ENCODE measurements at places on chromosomes 7 and 10.

- DNase-seq = no peak
Measured at GRCh38 chr10:86294346-86295265, 72.0 kb downstream of the GRID1 start.

- no peak for DNase-seq
Measured at GRCh38 chr10:31063841-31064240, 32.2 kb upstream of the ZNF438 start.

DNA sequence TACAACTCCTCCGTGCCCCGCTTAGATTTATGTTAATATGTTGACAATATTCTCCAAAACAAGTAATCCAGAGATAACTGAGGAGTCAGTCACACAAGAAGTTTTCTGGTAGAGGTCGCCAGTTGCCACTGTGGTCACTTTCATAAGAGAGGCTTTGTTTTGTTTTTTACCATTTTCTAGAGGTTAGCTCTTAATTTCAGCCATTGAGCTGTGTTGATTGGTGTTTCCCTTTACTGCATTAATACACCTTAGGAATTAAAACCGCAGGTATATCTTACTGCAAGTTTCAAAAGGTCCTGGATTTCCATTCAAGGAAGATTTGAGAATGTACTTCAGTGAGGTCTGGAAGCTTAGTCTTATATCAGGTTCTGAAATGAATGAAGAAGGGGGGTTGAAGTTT lies 3.5 kb downstream of the BMI1 start:
- no peak for DNase-seq

GRCh38 chr7:128361411-128362379 lies at the start of gene PRRT4:
PRRT4 (minus strand) TSS chr7:128361690.
- no peak for DNase-seq

- no peak for DNase-seq
Measured at GRCh38 chr7:94012746-94013145, 8.6 kb upstream of the BET1 start.

DNA sequence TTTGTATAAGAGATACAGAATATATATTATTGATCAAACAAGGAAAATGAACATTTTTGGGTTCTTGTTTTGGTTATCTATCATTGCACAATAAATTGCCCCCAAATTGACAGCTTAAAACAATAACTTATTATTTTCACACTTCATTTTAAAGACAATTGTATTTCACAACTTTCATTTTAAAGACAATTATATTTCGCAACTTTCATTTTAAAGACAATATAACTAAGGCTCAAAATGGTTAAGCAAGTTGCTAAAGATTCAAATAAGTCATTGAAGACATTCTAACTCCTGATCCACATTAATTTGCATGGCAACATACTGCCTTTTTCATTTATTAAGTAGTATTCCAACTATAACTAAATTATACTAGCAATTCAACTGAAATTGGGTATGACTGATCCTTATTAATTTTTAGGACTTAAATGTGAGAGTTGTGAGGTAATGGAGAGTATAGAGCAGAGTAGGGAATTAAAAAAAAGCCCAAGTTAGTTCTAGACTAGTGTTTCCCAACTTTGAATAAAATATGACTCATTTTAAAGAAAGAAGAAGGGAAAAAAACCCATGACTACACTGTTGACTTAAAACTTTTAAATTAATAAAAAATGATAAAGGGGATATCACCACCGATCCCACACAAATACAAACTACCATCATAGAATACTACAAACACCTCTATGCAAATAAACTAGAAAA lies 9.9 kb upstream of the STEAP2 start:
- no peak for DNase-seq

DNA sequence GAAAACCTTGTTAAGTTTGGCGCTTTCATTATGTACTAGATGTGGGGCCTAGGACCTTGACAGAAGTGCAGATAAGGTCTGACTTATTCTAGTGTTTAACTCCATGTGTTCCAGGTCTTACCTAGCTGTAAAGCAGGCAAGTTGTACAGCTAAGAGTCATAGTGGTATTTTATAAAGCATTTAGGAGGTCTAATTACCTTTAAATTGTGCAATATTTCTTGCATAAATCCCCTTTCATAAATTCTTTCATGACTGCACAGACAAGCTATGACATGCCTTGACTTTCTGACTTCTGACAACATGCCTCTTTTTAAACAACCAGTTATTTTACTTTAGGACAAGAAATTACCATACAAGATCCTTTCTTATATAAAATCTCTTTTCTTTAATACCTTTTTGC lies 151.6 kb upstream of the VSTM2A start:
- no peak for DNase-seq

GRCh38 chr10:69715156-69715898 lies 85.3 kb downstream of the FAM241B start:
- DNase-seq = no peak

- no peak for DNase-seq
Measured at GRCh38 chr7:26964156-26964808, 99.9 kb upstream of the SKAP2 start.

DNA sequence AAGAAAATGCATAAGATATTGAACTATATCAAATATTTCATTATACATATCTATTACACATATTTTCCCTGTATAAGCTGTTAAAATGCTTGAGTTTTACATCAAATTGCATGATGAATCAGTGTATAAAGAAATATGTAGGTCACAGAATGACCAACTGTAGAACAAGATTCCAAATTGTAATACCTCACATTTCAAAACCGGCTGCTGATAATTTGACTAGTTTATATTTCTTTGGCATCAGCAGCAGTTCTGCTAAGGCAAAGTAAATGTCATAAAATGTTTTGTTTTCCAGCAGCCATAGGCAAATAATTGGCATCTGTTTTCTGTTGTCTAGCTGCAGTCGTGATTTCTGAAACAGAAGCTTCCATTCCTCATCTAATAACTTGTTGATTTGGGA lies 633.9 kb downstream of the ARL4A start:
- no peak for DNase-seq

DNA sequence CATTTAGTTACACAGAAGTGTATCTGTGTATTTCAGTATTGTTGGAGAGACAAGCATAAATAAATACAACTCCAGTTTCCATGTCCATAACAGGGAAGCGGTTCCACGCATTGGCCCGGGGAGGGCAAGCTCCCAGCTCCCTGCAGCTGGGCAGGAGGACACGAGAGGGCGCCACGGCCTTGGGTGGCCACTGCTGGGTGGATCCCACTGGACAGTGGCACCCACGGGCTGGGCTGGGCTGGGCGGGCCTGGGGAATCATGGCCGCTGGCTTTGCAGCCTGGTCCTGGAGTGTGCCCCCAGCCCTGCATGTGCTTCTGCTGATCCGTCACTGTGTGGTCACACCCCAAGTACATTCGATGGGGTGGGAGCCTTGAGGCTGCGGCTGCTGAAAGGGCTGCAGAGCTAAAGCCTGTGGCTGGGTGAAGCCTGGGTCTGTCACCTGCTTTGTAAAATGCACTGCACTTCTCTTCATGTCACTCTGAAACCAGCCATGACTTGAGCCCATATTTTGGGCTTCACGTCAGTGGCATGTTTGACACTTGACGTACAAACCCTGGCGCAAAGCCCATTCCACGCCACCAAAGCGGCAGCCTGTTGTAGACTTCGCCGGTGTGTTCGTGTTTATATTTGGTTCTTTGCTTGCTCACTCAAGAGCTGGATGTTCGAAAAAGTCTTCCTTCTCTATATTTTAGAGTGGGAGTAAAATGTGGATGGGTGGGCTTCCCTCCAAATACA lies 27.5 kb downstream of the LRRC27 start:
- DNase-seq = no peak

- DNase-seq = no peak
Measured at GRCh38 chr10:98980353-98980752, 255.3 kb downstream of the HPSE2 start.

DNA sequence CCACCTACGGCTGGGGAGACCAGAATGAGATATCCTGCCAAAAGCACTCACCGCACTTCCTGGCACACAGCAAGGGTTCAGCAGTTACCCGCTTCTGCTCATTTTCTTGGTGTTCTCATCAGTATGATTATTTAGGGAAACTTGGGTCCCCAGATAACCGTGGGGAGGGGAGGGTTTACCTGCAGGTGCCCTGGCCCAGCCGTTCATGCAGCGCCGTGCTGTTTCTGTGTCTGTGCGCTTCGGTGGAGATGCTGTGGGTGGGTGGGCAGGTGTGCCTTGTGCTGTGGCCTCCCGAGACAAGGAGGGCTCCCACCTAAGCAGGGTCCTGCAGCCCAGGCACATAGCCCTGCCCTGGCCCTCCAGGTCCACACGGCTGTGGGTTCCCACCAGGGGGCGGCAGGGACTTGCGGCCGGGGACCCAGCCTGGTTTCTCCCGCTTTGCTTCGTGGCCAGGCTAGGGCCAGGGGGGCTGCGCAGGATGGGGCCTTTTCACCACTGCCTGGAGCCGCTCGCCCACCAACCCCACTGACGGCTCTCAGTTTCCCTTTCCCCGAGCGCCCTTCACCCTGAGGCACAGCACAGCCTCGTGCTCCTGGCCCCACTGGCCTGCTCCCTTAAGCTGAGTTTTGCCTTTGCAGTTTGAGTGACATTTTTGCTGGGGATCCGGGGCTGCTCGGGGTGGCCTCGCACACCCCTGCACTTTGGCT lies 78.5 kb downstream of the LHPP start:
- DNase-seq = peak; percentile 54

DNA sequence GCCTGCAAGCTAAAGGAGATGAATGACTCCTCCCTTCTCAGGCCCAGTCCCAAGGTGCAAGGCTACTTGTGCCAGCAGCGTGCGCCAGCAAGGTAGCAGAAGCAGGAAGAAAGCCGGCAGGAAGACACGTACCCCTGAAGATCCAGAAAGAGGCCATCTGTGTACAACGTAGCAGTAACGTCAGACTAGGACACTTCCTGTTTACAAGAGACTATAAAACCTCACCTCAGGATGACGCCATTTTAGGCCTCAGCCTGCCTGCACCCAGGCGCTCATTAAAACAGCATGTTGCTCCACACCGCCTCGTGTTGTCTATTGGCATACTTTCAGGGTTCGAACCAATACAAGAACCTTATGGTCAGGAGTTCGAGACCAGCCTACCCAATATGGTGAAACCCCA lies 41.4 kb upstream of the SNX10 start:
- DNase-seq = no peak

DNA sequence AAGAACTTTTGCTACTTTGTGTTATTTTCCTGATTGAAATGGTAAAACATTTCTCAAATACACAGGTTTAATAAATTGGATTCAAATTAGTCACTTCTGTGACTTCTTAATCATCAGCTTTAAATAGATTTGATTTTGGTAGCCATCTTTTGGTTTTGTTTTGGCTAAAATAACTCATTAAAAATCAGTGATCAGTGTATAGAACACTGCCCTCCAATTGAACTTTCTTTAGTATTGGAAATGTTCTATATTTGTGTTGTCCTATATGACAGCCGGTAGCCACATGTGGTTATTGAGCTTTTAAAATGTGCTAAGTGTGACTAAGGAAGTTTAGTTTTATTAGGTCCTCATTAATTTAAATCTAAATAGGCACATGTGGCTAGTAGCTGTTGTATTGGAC lies 50.4 kb downstream of the GLCCI1 start:
- no peak for DNase-seq

DNA sequence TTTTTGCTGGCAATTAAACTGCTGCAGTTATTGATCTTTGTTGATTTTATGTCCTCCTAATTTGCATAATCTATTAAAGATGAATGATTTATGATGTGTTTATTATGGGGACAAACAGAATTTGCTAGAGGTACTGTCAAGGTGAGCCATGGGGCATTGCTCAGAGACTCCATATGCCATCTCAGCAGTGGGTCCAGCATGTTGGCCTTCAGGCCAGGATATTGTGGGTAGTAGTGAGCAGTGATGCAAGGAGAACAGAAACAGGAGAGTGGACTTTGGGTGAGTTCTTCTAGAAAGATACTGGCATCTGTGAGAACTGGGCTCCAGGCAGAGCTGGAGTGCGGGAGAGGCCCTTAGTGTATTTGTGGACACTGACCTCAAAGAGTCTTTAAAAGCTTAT lies 65.9 kb downstream of the PAX2 start:
- no peak for DNase-seq

DNA sequence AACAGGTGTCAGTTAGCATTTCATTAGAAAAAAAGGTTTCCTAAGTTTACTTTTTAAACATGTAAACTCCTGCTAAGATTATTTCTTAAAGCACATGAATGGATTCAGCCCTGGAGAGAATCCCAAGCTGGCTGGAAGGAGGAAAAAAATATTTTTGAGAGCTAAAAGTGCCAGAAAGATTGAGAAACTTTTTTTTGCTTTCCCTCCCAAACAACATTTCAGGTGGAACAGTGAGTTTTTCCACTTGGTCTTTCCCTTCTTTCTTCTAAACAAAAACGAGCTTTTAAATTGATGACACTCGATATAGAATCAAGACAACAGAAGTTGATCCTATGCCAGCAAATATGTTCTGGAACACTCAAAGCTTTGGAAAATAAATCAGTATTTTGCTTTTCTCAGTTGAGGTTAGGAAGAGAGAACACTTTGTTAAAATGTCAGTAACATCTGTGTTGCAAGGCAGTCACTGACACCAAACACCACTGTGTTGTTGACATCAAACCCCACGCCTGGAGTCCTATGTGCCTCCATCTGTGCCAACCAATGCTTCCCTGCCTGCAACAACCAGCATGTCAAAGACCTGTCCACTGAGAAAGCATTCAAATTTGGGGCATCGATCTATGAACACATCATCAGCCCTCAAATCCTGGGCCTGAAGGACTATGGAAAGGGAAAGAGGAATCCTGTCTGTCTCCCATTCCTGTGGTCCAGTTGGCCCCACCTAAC lies 22.9 kb upstream of the INSIG1 start:
- no peak for DNase-seq

GRCh38 chr10:71539442-71540118 lies 142.9 kb downstream of the CDH23 start:
- no peak for DNase-seq

DNA sequence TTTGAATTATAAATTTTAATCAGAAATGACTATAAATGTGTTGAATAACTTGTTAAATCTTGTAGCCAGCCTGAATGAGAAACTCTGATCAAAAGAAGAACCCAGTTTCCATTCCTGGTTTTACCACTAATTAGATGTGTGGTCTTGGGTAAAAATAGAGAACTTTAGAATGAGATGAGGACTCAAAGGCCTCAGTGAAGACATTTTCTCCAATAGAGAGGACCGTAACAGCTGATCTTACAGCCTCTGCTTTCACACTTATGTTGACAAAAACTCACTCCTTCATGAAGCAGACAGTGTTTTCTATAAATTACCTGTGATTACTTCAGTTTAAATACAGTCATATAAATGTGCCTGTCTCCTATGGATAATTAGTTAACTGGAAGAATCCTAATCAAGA lies 200.1 kb upstream of the MEOX2 start:
- DNase-seq = no peak

GRCh38 chr10:120961795-120962755 lies 110.9 kb downstream of the WDR11 start:
- DNase-seq = no peak

GRCh38 chr10:43404704-43405084 lies 4.3 kb downstream of the HNRNPF start:
- DNase-seq = no peak

- no peak for DNase-seq
Measured at GRCh38 chr7:151575410-151575809, 55.7 kb upstream of the RHEB start.

Measured in stimulated activated CD8-positive, alpha-beta memory T cell treated with anti-CD3 and anti-CD28 coated beads, Interleukin-4, amount 100 ng/mL, for 1 hour (primary cell).